ENCODE measurements at places on chromosomes 5 and 9. TPM values are rescaled to one million over a fixed set of nuclear protein-coding genes. Genes with fewer than 3 reads are reported as not detected.
A peak's percentile ranks its signal among the peaks of the same experiment; 100 is the strongest.

- DNase-seq: no peak
Observed at GRCh38 chr9:8730618-8731017, 931.0 kb upstream of the DMAC1 start.

DNA sequence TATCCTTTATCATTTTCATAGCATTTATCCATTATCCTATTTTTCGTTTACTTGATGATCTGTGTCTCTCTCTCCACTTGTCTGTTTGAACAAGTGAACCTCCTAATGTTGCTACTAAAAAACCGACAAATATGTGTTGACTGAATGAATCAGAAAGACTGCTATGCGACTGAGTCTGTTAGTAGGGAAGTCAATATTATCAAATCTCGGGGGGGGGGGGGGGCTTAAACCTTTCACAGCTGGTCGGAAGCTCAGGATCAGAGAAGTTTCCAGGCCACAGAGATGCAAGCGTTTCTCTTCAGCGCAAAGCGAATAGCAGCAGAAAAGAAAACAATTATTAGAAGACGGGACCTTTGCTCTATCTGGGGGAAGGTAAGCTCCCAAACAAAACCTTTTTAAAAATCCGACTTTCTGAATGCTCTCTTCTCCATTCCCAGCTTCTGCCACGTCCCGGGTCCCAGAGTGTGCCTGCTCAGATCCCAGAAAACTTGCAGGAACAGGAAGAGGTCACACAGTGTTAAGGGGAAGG, 412 bp downstream of the RIOK2 start:
- no peak for DNase-seq

PCDHA6 gene
- total RNA-seq: not detected

DNA sequence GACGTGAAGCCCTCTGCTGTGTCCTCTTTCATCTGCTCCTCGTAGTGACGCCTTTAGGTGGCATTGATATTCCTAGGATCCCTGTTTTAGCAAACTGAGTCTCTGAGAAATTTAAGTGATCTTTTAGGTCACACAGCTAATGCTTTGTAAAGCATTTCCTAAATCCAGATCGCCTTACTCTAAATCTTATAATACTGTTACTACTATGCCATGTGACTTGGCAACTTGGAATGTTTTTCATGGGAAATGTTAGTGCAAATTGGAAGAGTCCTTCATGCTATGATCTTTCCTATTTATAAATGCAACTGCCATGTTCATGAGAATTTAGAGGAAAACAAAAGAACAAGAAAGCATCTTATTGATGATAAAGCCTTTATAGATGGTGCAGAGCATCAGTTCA, 212.2 kb downstream of the TRIO start:
- DNase-seq: no peak

DNA sequence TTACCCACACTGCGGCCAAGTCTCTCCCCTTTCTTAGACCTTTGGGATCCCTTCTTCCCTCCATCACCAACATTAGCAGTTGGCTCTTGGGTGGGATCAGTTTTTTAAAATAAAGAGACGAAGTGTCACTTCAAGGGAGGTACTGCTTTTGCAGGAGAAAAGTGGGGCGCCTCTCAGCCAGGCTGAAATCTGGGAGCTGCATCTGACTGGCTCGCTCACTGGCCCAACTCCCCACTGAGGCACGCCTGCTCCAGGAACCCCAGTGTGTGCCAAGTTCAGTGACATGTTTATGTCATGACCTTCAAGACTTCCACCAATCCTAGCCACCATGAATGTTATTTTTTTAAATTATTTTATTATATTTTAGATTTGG, 130.5 kb downstream of the MVB12B start:
- no peak for DNase-seq

- DNase-seq: no peak
Observed at GRCh38 chr9:79176014-79176697, 395.6 kb upstream of the TLE4 start.

GRCh38 chr9:116937361-116937760, 250.3 kb downstream of the TRIM32 start:
- DNase-seq: no peak

BAAT gene
- 0.20 TPM for total RNA-seq

SLC34A3 gene
- total RNA-seq: not detected

- no peak for DNase-seq
Observed at GRCh38 chr9:128568470-128569078, 16.2 kb downstream of the SPTAN1 start.

DNA sequence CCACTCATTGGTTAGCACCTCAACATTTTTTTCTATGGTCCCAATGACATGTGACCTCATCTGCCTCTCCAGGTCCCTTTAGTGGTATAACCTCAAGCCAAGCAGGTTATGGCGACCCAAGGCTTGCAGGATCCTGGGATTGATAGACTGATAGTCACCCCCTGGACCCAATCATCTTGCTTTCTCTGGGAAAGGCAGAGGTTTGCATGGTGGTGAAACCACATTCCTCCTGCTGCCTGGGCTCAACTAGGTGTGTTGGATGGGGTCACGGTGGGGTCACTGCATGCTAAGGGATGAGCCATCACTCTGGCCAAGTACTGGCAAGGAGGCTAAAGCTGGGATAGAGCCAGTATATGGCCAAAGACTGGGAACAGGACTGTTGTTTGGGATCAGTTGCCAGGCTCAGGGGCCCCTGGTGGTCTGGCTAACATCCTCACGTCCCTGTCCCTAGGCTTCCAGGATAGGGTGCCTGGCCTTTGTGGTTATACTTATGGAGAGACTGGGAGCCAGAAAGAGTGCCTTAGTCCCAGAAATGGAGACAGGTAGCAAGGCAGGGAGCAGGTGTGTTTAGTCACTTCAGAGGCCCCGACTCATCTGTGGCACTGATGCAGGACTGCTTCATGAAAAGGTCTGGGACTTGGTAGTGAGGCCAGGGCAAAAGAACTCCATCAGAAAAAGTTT, 4.6 kb upstream of the SMIM32 start:
- no peak for DNase-seq

RANBP17 gene
- total RNA-seq: 1.0 TPM

GRCh38 chr5:15103864-15104263, 232.3 kb upstream of the ANKH start:
- DNase-seq: no peak

GRCh38 chr9:99114049-99114440, 9.1 kb downstream of the TGFBR1 start:
- DNase-seq: no peak

GRCh38 chr5:14343376-14343775, 200.2 kb downstream of the TRIO start:
- DNase-seq: no peak

YTHDC2 gene
- total RNA-seq: 19.1 TPM

DNA sequence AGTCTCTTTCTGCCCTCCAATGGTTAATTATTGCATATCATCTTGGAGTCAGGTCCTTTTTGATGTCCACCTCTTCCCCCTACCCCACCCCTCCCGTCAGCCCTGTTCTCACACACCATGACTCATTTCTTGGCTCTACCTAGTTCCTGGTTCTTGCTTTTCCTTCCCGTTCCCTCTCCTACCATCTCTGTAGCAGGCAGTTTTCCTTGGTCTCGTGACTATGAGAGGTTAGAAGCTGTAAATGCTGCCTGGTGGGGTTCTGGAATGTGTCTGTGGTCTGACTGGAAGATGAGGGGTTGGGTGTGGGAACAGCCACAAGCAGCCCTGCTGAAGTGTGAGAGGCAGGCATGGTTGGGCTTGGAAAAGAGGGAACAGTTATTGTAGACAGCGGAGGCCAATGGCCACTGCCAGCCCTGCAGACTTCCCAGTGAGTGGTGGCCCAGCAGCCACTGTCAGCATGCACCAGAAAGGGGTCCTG, 18.2 kb downstream of the SLC22A5 start:
- DNase-seq: peak; percentile 68

DNA sequence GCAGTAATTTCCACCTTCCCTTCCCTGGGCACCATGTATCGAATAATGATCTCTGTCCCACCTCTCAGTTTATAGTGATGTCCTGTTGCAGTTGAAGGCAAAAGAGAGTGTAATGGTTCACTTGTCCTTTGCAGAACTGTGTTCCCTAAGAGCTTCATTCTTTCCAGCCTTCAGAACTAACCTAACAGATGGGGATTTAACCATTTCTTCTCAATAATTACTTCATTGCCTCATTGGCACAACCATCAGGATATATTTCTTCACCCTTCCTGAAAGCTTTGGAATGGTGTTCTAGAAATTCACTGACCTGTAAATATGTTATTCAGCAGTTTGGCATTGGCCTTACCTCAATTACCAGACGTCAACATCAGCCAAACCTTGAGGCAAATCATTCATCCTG, 83.9 kb upstream of the PRRC1 start:
- no peak for DNase-seq

PHYHD1 gene
- total RNA-seq: 11.0 TPM

- no peak for DNase-seq
Observed at GRCh38 chr5:87997662-87998061, 271.0 kb downstream of the TMEM161B start.

DNA sequence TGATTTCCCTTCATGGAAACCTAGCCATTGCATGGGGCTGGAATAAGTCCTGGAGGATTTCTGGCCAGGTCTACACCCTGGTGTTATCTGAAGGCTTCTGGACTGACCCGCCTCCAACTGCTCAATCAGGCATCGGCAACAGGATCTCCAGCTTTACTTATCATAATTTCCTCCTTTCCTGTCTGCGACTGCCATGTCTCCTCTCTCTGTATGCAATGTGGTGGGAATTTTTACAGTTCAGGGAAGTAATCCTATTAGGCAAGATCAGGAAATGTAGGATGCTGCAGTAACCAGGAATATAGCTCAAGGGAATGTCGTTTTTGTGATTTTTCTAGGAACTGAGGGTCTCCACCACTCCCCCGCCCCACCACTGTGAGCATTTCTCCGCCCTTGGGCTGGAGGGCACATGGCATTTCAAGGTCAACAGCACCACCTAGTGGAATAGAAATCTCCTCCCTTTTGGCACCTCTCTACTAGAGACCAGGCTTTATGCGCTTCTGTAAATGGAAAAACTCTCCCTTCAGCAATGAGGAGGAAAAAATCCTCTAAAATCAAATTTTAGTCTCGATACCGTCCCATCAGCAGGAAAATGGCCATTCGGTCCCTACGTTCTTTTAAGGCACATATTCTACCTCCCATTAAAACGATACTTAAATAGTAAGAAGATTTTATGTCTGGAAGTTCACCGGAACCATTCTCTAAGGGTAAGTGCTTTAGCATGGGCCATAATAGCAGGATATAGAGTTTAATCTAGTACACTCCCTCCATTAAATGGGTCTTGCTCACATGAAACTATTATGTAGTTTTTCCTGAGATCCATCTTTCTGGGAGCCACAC, 93.0 kb downstream of the YTHDC2 start:
- no peak for DNase-seq

- DNase-seq: no peak
Observed at GRCh38 chr5:175443514-175444059, 395 bp downstream of the DRD1 start.

DNA sequence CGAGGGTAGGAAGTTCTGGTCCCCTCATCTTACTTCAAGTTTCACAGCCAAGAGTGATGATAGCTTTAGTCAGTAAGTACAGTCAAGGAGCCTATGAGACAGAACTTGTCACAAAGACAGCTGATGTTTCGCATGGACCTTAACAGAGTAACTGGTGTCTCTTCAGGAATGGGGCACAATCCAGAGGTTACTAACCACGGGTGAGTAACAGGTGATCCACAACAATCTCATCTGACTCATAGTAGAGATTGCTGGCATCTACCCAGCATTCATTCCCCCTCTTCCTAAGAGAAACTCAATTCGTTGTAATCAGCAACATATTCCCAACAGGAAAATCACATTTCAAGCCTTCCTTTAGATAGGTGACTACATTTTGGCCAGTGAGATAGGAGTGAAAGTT, 126.7 kb downstream of the SNX18 start:
- DNase-seq: no peak

OTP gene
- total RNA-seq: not detected

DNA sequence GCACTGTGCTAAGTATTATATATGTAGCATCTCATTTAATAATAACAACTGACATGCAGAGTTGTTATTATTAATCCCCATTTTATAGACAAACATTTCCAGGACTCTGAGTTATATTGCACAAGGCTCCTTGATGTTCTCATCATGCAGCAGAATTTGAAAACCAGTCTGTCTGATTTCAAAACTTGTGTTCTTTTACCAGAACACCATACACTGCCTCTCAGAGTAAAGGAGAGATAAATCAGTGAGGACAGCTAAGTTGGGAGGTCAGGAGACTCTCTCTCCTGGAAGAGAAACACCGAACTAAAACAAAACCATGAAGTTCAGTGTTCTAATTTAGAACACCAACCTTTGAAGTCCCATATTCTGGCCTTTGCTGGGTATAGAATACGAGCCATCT, 92.7 kb upstream of the TNC start:
- DNase-seq: no peak

TMEM215 gene
- total RNA-seq: not detected

DNA sequence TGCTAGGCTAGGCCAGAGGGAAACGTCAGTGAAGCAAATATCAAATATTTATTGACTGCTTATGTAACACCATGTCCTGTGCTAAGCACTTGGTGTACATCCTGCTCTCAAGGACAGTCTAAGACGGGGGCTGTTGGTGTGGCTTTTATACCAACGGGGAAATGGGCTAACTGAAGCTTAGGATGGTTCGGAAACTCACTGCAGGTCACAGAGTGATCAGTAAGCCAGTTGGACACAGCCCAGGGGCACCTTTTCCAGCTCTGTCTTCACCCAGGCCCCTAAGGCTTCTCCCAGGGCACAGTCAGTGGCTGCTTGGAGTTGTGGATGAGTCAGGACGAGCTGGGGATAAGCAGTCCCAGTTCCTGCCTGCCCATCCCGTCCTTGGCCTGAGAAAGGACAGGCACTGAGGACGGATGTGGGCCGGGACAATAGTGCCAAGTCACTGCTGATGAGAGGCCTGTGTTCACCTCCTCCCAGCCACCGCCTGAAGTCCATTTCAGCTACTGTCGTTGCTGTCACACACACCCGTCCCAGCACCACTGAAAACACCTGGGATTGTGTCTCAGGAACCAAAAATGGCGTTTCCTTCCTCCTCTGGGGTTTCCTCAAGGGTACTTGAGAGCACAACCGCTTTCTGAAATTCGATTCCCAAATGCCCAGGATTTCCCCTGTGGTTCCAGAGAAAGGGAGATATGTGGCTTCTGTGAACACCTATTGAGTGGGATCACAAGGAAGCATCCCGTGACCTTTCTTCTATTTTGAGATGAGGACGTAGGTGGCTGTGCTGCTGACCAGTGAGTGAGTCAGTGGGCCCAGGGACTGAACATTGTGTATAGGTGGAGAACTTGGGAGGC, 17.5 kb upstream of the SPRY4 start:
- no peak for DNase-seq

CDX1 gene
- not detected for total RNA-seq

KLHL3 gene
- 0.86 TPM for total RNA-seq

All from psoas muscle (tissue), 8 donors.